Activated CD4-positive, CD25-positive, alpha-beta regulatory T cell treated with anti-CD3 and anti-CD28 coated beads, Interleukin-2, amount 50 U/mL, for 72 hours (primary cell): ENCODE measurements at places on chromosomes 3 and 15.

- no peak for DNase-seq
These were observed 12.2 kb downstream of the SUCLG2 start for GRCh38 chr3:67642190-67642589.

- DNase-seq: no peak
These were observed 14.3 kb upstream of the PDE8A start for GRCh38 chr15:84967380-84967779.

DNA sequence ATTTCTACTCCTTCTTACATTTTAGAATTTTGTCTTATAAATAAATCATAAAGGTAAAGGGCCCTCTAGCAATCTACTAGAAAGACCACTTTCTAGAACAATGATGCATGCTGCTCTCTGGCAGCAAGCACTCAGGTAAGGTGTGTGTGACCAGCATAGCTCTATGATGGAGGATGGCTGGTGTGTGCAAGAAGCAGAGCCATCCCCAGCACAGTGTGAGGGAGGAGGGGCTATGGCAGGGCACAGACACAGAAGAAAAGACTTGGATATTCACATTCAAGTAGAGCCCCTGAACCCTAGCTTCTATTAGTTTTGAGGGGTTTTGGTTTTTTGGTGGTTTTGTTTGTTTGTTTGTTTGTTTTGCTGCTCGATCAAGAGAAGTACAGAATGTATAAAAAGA is 277.1 kb upstream of the CCDC54 start:
- no peak for DNase-seq

- no peak for DNase-seq
These were observed 2.3 kb downstream of the RASGRP1 start for GRCh38 chr15:38562278-38562677.

GRCh38 chr3:183526838-183527427 is 28.6 kb downstream of the KLHL6 start:
- DNase-seq: no peak

DNA sequence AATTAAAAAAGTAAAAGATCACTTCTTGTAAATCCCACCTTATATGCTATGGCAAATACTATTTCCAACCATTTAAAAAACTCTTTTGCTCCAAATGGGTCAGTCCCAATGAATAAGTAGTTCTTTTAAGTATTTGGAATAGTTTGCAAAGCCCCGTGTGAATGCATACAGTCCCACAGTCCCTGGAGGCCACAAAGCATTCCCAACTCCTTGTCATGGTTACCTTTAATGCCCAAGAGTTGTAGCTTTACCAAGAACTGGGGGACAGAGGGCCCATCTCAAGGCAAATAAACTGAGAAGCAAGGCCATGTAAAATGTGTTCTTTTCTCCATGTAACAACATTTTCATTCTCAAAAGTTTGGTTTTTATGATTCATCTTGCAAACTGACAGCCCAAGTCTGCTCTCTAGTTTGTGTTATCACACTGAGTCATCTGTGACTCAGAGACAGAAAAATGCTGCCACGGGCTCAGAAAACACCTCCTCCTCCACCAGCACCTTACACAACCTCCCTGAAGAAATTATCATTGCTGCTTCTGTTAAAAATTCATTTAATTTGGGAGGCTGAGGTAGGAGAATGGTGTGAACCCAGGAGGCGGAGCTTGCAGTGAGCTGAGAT is 336.2 kb downstream of the ERC2 start:
- DNase-seq: no peak

GRCh38 chr15:33494306-33494705 is 183.5 kb downstream of the RYR3 start:
- no peak for DNase-seq

- no peak for DNase-seq
These were observed 8.4 kb downstream of the CDAN1 start for GRCh38 chr15:42728560-42728959.

- DNase-seq: no peak
These were observed 361.6 kb downstream of the RBMS3 start for GRCh38 chr3:29642393-29643033.

DNA sequence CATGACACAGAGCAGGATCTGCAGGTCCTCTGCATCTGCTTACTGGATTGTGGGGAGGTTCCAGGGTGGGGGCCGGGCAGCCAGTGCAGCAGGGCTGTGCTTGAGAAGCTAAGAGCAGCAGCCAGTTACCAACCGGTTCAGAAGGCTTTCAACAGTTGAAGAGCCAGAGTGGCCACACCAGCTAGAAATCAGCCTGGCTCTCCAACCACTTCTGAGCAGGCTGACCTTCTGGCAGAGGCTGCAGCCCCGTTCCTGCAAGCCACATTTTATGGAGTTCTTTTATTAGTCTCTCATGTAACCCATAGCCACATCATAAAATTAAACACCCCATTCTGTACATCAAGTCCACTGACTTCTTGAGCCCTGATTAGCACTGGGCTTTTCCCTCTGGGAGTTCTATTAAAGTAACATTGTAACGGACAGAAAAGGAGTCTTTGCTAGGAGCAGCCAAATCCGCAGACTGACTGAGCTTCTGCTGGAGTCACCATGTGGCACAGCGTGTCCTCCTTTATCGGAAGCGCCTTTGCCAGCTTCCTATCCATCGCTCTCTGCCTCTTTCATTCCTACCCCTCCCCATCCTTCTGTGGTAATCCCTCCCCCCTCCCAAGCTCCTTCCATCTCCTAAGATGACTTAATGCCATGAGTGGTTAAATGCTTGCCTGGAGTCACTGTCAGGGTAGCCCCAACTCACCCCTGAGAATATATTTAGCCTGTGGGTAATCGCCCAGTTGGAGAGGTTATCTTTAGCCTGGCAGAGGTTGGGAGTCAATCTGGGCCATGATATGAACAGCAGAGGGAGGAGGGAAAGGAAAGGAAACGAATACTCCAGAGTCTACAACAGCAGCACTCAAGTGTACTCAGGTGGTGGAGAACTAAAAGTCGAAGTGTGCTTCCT is 138.5 kb upstream of the HES1 start:
- DNase-seq: no peak

- DNase-seq: no peak
These were observed 52.2 kb upstream of the CSTA start for GRCh38 chr3:122272879-122273278.

DNA sequence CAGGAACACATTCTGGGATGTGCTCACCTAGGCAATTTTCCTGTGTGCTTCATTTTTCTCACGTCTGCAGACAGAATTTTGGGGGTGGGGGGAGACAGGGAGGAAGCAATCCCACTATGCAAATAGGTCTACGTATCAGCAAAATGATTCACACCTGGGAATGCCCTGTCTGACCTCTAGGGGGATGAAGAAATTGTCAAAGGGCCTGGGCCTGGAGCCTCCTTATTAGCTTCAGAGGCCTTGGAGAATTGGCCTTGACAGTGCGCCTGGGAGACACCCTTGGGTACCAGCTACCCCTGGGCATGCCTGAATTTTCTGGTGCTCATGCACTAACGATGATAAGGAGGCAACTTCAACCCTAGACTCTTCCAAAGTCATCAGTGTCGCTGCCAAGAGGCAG is 207.5 kb downstream of the CADPS start:
- DNase-seq: no peak

DNA sequence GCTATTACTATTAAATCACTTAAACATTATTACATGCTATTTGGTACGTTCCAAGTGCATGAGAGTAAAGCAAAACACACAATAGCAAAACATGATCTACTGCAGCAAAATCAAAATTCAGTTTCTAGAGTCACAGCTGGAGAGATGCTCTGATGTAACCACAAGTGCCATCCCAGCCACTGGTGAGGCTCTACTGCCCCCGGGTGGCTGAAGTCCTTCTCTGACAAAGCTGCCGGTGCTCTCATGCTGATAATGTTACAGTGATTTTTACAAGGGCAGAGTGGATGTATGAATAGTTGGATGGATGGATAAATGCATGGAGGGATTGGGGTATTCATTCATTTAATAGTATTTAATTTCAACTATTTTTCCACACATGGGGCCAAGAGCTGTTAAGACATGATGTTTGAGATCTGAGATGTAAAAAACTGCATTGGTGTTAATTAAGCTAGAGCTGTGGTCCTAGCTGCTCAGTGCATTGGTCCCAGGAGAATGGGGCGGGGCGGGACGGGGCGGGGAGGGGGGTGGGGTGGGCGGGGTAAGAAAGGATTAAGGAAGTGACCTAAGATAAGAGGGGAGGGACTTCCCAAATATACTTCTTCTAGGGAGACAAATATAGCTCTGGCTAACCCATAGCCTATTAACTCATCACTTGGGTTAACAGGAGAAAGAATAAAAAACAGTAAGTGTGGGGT is 5.3 kb upstream of the SPESP1 start:
- peak; percentile 54 for DNase-seq

- no peak for DNase-seq
These were observed 116.7 kb upstream of the LPP start for GRCh38 chr3:188037195-188037718.

- DNase-seq: no peak
These were observed 27.6 kb downstream of the SLC4A7 start for GRCh38 chr3:27456554-27456953.

DNA sequence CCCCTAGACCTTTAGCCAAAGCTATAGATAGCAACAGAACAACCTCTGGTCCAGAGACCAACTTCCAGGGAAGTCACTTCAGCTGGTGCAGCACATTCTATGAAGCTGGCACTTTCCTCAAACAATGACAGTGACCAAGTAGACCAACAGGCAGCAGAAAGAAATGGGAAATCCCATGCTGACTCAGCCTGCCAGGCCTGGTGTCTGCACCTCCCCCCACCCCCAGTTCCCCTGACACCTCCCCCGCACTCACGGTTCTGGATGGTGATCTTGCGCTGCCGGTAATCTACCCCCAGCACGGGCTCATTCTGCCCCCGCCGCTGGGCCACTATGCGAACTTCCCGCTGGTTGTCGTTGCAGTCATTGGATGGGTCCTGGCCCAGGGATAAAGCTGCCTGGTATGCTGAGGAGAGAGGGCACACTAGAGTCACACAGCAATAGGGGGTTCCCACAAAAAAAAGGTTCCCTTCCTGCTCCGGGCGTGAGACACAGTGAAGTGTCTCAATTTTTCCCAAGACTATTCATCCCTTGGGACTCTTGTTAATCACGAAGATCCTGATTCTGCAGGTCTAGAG is 17.0 kb downstream of the ILDR1 start:
- no peak for DNase-seq

DNA sequence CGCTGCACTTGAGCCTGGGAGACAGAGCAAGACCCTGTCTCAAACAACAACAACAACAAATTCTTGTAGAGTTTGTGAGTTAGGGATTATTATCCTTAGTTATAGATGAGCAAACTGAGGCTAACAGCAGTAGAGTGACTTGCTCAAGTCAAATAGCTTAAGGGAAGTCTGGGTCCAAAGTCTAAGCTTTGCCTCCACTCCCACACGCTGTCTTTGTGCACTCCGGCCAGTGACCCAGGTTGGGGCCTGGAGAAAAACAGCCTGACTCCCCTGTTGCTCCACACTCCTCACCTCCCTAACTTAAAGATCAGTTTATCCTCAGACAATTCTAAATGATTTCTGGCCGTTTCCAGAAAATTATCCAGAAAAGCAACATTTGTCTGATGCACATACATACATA is 9.2 kb upstream of the SIN3A start:
- DNase-seq: no peak

GRCh38 chr15:70762469-70763119 is 764 bp downstream of the UACA start:
- no peak for DNase-seq

GRCh38 chr3:49358884-49359225 is 702 bp upstream of the GPX1 start:
- no peak for DNase-seq
